ENCODE measurements at places on chromosomes 12 and 14. TPM values are rescaled to one million over a fixed set of nuclear protein-coding genes. Genes with fewer than 3 reads are reported as not detected.

DNA sequence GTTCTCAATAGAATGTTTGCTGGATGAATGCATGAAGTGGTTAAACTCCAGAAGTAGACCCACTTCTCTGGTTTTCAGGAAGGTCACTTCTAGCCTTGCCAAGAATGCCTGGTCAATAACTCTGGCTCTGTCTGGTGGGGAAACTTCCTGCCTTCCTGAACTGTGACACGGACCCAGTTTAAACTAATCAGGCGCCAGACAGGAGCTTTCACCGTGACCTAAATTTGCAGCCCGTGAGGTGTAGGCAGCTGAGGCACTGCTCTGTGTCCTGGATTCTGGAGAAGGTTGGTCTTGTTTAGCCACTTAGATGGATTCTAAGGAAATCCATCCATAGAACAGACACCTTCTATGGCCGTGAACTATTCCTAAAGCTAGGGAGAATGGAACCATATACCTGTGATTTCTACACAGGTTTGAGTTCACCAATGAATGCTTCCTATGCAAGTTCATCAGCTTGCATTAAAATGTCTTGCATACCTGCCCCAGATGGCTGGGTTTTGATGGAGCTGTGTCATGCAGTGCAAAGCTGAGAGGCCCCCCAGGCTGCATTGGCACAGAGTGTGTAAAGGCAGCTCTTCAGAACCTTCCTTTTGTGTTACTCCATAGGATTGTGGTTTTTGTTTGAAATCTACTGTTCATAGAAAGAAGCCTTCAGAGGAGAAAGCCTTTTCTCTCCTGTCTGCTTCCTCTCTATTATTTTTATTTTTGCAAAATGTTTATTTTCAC lies 4.4 kb downstream of the CHST11 start:
- no peak for ATAC-seq

GRCh38 chr12:46246021-46246700 lies 22.7 kb downstream of the SLC38A1 start:
- ATAC-seq, result no peak

DNA sequence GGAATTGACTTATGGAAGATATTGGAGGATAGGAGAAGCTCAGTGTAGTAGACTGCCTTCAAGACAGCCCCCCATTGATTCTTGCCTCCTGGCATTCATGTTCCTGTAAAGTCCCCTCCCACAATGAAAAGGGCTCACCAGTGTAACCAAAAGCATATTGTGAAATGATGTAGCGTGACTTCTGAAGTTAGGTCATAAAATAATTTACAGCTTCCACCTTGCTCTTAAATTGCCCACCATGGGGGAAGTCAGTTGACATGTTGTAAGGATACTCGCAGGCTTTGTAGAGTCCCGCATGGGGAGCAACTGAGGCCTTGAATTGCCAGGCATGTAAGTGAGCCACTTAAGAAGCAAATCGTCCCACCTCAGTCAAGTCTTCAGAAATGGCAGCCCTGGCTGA lies 25.1 kb downstream of the GTSF1 start:
- ATAC-seq, result no peak

DNA sequence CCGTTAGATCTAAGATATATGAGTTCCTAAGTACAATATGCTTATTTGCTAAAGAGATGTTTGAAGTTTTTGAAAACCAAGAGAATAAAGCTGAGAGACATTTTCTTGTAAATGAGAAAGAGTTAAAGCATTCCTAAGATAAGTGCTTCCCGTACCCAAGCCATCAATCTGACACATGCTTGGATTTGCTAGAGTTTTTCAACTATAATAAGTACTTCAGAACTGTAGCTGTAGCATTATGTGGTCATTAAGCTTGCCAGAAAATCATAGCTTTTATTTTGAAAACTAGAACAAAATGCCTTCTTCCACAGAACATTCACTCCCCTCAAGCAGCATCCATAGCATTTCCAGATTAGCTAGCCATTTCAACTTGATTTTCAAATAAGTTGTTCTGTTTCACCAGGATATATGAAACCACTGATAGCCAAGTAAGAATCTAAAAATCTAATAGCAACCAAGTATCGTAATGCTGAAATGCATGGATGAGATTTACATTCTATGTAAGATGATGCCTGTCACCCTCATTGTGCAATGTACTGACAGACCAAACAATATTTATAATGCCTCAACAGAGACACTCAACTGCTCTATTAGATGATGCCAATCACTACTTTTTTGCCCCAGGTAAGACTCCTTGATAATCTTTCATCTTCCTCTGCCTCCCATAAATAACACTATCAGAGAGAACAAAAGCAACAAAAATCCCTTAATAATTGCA lies 8.0 kb downstream of the SNW1 start:
- no peak for ATAC-seq

The PLBD1 gene
- 2.0 TPM for total RNA-seq
